H9 (cell line): ENCODE measurements at places on chromosomes 16 and 17. TPM values are rescaled to one million over a fixed set of nuclear protein-coding genes. Genes with fewer than 3 reads are reported as not detected.

- no peak overlapping the region for H3K4me3 ChIP-seq
- H3K36me3 ChIP-seq, result no peaks in the 10 kb centered on the region
- DNase-seq, result no peak
- no peak overlapping the region for H3K27ac ChIP-seq
Measured at GRCh38 chr16:74111456-74111982, 185.1 kb upstream of the PSMD7 start.

DNA sequence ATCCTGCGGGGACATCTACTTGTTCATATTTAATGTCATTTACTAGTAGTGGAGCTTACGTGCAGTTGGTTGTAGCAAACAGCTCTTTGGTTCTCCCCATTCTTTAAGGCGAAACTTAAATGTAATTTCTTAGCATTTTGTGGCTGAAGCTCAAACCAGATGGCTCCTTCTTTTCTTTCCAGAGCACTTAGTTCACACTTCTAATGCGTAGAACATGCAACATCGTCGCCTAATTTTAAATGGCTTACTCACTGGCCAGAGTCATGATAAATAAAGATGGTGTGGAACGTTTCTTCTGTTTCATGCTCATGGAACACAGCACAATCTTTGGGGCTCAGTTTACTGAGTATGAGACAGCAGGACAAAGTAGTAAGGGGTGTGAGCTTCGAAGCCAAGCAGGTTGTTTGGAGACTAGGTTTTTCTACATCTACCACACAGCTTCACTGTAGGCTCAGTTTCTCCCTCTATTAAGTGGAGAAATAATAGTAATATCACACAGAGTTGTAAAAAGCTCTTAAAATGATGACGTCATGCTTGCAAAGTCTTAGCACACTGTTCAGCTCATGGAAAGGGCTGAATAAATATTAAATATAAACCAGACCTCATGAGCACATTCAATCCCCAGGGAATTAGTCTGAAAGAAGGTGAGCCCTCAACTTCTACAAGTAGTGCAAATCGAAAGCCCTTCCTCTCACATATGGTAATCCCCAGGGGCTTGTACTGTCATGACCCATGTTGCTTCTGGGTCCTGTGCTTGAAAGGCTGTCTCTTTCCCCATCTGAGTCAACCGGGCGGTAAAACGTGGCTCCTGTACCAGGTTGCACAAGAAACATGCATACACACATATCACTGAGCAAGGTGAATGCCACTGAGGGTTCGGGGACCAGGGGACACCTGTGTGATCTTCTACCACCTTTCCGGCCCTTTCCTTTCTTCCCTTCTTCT, 384.3 kb downstream of the CDH13 start:
- H3K4me3 ChIP-seq, result no peak overlapping the region
- no peaks in the 10 kb centered on the region; the same call in 1 of the 2 replicates for H3K4me1 ChIP-seq
- H3K27ac ChIP-seq, result no peak overlapping the region
- H3K27me3 ChIP-seq, result no peaks in the 10 kb centered on the region
- no peak for DNase-seq

DNA sequence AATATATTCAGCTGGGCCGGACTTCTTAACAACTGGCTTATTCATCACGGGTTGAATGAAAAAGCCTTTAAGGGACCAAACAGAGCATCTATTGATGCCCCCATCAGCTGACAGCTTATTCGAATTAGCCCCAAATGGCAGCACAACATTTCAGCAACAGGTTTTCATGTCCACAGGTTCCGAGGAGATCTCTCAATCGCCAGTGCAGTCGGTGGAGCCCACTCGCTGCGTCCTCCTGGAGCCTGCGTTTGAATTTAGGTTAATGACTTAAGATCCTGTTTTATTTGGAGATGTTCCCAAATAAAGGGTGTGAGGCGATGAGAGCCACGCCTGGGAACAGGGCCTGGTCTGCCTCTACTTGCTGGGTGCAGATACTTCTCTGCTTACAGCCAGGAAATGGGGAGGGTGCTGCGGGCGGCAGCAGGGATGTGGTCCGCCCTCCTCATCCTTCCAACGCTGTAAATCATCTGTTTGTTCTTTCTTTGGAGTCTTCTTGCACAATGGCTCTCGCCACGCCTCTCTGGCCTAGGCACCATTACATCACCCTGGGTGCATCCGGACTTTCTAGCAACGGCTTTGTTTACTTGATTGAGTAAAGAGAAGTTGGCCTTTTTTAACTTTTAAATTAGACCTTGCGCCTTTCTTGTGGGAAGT, 22.6 kb downstream of the NDE1 start:
- H3K27ac ChIP-seq, result no peak overlapping the region
- no peaks in the 10 kb centered on the region for H3K27me3 ChIP-seq

GRCh38 chr17:39706921-39707337, 7.1 kb downstream of the ERBB2 start:
- no peak for DNase-seq
- H3K4me3 ChIP-seq, result no peak overlapping the region
- no peak overlapping the region for H3K27ac ChIP-seq
- peaks cover 64% of the 10 kb centered on the region for H3K36me3 ChIP-seq
- peaks cover 8% of the 10 kb centered on the region for H3K4me1 ChIP-seq

Gene CD300C
- total RNA-seq, result not detected in 2 replicates

DNA sequence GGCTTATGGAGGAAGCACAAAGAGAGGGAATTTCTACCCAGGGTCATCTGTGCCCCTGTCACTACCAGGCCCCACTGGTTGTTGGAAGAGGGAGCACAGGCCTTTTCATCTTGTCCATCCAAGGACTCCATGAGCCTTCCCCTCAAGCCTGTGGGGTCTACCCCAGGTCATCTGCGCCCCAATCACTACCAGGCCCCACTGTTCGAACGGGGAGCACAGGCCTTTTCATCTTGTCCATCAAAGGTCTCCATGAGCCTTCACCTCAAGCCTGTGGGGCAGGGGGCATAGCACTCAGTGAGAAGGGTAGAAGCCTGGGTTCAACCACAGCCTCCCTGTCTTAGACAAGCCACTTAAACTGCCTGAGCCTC, 101.5 kb upstream of the CDH5 start:
- no peak for DNase-seq
- H3K27ac ChIP-seq, result no peak overlapping the region
- no peaks in the 10 kb centered on the region for H3K27me3 ChIP-seq
- H3K4me3 ChIP-seq, result no peak overlapping the region

GRCh38 chr17:21298983-21299519, 14.5 kb downstream of the MAP2K3 start:
- no peak for DNase-seq
- no peak overlapping the region for H3K4me3 ChIP-seq

DNA sequence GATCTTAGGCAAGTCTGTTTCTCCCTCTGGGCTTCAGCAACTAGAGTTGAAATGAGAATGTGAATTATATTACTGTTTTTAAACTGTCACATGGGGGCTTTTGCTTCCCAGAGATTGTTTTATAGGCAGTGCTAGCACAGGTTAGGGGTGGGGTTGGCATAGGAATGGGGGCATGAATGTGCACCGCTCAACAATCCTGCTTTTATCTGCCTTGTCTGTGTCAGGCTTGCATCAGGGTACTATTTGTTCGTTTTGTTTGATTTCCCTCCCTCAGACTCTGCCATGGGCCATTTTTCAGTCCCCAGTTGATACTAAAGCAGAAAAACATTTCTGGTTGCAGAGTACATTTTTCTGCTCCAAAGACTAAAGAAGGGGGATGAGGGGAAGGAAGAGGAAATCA, 34.6 kb upstream of the IRX6 start:
- peaks cover 7% of the 10 kb centered on the region; the same call in 1 of the 2 replicates for H3K4me1 ChIP-seq
- no peak overlapping the region for H3K4me3 ChIP-seq
- DNase-seq, result no peak
- no peak overlapping the region for H3K27ac ChIP-seq
- no peaks in the 10 kb centered on the region for H3K27me3 ChIP-seq

DNA sequence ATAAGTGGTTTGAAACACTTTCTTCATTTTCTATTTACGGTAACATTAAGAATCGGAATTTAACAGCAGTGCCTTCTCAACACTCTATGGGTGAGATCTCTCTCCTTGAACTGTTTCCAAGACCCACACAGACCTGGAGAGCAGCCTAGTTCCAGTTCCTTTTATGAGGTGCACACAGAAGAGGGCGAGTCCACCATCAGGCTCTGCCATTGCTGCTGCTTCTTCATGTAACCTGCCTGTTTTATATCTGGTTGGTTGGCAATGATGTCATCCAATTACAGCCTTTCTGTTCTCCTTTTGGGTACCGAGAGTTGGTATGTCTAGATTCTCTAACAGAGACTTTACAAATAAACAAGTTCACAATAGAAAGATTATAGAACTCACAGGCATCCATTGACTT, 225.7 kb downstream of the UTP18 start:
- no peak overlapping the region for H3K27ac ChIP-seq
- no peak for DNase-seq
- H3K27me3 ChIP-seq, result no peaks in the 10 kb centered on the region; the same call in 1 of the 2 replicates
- H3K4me3 ChIP-seq, result no peak overlapping the region
- H3K4me1 ChIP-seq, result no peaks in the 10 kb centered on the region

Gene SYT17
- total RNA-seq, result 2.6 and 3.0 TPM in 2 replicates

GRCh38 chr17:72244956-72245355, 124.1 kb downstream of the SOX9 start:
- no peaks in the 10 kb centered on the region; the same call in 2 of the 3 replicates for H3K36me3 ChIP-seq
- no peak overlapping the region for H3K27ac ChIP-seq
- DNase-seq, result no peak
- H3K4me3 ChIP-seq, result no peak overlapping the region
- no peaks in the 10 kb centered on the region for H3K27me3 ChIP-seq

DNA sequence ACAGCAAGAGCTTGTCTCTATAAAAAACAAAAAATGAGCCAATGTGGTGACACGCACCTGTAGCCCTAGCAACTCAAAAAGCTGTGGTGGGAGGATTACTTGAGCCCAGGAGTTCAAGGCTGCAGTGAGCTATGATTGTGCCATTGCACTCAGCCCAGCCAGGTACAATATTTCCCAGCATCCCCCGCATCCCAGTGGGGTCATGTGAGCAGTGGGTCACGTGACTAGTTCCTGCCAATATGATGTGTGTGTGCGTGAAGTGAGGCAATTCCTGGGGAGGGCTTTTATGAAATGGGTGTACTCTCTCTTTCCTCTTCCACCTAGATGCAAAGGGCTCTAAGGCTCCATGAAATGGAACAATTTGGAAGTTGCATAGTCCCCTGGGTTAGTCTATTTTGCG, 81.3 kb downstream of the GSG1L start:
- H3K4me1 ChIP-seq, result no peaks in the 10 kb centered on the region
- H3K27me3 ChIP-seq, result no peaks in the 10 kb centered on the region
- H3K36me3 ChIP-seq, result no peaks in the 10 kb centered on the region
- no peak overlapping the region for H3K4me3 ChIP-seq
- DNase-seq, result no peak
- H3K27ac ChIP-seq, result no peak overlapping the region

GRCh38 chr16:78198288-78198687, 98.8 kb downstream of the WWOX start:
- H3K4me3 ChIP-seq, result no peak overlapping the region
- DNase-seq, result no peak
- H3K27me3 ChIP-seq, result no peaks in the 10 kb centered on the region
- no peaks in the 10 kb centered on the region for H3K4me1 ChIP-seq

Gene MYLK3
- total RNA-seq, result 0.39 and 0.90 TPM in 2 replicates

- DNase-seq, result no peak
- no peaks in the 10 kb centered on the region for H3K4me1 ChIP-seq
- peaks cover 2% of the 10 kb centered on the region; the same call in 2 of the 3 replicates for H3K36me3 ChIP-seq
- no peak overlapping the region for H3K27ac ChIP-seq
- H3K4me3 ChIP-seq, result no peak overlapping the region
Measured at GRCh38 chr16:67489401-67490083, 6.2 kb upstream of the AGRP start.

DNA sequence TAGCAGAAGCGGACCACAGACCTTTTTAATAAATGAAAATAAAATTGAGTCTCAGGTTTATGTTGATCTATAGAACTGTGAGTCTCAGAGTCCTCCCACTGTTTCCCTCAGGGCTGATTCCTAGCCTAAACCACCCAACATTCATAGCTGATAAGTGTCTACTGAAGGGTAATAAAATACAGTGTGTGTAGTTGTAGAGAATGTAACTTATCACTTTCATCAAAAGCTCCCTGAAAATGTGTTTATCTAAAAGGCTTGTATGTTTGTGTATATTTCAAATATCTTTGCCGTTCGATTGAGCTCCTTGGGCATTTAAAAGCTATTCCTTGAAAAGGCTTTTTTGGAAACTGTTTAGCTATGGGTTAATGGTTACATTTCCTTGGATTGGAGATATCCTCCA, 740.3 kb upstream of the SOX9 start:
- H3K27me3 ChIP-seq, result no peaks in the 10 kb centered on the region
- no peaks in the 10 kb centered on the region for H3K36me3 ChIP-seq
- no peak overlapping the region for H3K27ac ChIP-seq
- no peaks in the 10 kb centered on the region for H3K4me1 ChIP-seq
- DNase-seq, result no peak

DNA sequence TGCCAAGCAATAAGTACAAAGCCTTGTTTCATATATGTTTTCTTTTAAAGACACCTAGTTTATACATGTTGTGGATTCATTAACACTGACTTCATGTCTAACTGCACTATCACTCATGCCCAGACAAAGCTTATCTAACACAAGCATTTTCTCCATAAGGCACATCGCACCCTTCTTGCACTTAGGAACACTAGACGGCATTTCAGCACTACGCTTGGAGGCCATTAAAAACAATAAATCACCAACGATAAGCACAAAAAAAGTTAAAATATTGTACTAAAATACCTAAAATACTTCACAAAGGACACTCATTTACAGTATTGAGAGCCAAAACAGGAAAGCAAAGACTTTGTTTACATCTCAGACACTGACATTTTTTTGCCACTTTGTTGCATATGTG, 39.0 kb upstream of the TEKT3 start:
- H3K36me3 ChIP-seq, result no peaks in the 10 kb centered on the region
- H3K27ac ChIP-seq, result no peak overlapping the region
- H3K4me3 ChIP-seq, result no peak overlapping the region
- peaks cover 3% of the 10 kb centered on the region; the same call in 1 of the 2 replicates for H3K4me1 ChIP-seq
- DNase-seq, result no peak

Gene CNTNAP4
- total RNA-seq, result not detected in 2 replicates

Gene TUBB3
- 164 and 176 TPM in 2 replicates for total RNA-seq

DNA sequence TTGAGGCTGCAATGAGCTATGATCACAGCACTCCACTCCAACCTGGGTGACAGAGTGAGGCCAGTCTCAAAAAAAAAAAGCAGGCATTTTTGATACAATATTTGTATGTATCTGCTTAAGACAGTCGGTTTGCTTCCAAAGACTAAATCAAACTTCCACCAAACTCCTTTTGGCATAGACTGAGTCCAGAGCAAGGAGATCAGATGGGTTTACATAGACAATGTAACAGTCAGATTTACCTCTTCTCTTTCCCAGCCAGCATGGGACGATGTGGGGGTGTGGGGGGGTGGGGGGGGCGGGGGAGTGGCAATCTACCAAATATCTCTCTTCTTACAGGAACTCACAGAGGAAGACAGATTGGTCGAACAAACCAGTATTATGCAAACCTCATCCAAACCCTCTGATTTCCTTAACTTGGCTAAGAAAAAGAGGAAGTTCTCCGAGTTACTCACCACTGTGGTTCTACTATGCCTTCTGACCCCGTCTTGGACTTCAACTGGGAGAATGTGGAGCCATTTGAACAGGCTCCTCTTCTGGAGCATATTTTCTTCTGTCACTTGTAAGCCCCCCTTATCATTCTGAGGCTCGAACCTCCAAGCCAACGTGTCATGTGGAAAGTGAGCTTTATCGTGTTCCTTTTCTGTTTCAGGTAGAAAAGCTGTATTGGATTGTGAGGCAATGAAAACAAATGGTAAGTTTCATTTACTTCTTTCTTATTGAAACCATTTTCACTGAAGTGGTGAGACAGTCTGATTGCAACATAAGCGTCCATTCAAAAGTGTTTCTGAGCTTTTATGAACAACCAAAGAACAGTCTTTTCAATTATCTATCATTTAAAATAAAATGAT, at the start of gene MILR1:
Gene MILR1, plus strand, starts transcription at position 451 of the 848 bp plus-strand sequence. Its CDS starts 54 bp downstream, at position 505.
- no peaks in the 10 kb centered on the region for H3K27me3 ChIP-seq
- no peak for DNase-seq
- no peaks in the 10 kb centered on the region for H3K36me3 ChIP-seq

Gene ZKSCAN2
- total RNA-seq, result 16.5 TPM in 2 replicates
